ENCODE measurements at places on chromosomes 5 and 9.

DNA sequence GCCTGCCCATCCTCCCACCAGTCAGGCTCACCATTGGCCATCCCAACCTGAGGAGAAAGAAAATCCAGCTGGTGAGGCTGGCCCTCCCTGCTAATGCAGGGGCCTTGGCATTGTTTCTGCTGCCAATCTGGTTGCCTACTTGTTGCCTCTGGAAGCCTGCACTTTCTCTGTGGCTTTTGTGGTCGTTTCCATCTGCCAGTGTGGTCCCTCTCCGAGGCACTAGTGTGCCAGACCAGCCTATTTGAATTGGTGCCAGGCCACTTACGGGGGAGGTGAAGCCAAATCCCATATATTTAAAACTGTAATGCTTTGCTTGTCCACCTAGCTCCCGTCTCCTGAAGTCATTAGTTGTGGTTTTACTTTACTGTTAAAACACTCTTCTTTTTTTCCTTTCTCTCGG is 213.4 kb upstream of the ADAMTSL1 start:
- no peak for DNase-seq

DNA sequence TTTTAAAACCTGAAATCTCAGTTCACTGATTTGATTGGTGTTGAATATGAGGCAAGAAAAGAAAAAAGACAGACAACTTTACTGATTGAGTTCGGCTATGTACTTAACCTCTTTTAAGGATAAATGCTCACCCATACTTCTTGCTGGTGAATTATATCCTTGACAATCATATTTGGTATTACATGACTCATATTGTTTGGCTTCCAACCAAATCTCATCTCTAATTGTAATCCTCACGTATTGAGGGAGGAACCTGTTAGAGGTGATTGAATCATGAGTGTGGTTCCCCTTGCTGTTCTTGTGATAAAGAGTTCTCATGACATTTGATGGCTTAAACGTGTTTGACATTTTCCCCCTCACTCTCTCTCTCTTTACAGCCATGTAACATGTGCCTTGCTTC is 255.6 kb upstream of the IZUMO3 start:
- no peak for DNase-seq

DNA sequence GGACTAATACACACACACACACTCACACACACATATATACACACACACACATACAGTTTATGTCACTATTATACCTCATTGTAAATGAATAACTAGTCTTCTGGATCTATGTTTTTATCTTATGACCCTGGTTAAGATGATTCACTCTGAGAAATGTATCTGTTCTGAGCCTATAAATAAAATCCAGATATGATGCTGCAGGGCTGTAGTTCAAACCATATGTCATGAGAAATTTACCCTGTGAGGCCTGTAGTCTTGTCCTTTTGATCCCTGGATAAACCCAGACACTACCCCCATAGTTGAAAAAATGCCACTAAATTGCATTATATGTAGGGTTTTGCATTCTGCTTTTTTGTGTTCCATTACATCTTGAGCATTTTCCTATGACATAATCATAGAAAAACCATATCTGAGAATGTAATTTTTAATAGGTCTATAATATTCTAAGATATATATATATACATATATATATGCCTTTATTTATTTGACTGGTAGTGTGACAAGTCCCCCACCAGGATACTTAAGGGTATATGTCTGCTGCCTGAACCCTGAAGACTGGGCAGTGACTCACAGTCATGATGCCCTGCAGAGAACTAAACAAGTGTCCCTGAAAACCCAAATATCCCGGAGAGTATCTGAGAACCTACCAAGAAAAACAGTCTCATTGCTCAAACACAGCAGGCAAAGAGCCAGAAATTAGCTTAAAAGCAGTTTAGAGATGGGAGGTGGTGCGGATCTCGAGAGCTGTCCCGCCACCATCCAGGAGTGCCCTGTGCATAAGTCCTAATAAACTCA is 18.4 kb upstream of the ALDOB start:
- no peak for DNase-seq

GRCh38 chr5:18152671-18153070 is 518.4 kb downstream of the TAF11L14 start:
- no peak for DNase-seq

GRCh38 chr5:32473072-32473471 is 28.5 kb upstream of the ZFR start:
- no peak for DNase-seq

GRCh38 chr9:80004714-80005113 is 432.9 kb downstream of the TLE4 start:
- no peak for DNase-seq

- no peak for DNase-seq
These were observed 36.8 kb upstream of the TEX48 start for GRCh38 chr9:114718801-114719221.

DNA sequence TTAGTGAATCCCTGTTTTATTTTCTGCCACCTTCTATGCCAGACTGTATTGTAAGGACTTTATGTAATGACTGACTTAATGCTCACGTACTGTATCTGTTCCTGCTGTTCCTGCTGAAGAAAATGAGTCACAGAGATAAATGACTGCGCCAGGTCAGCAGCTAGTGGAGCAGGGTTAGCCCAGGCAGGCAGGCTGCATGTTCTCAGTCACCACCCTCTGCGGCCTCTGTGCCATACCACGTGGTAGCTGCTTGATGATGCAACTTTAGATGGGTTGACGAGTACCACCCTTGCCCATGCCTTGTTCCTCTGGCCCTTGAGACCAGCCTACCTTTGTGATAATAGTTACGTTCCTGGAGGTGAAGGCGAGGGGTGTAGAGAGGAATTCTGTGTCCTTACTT is 161.9 kb downstream of the TRIO start:
- peak; percentile 25 for DNase-seq

- DNase-seq, result no peak
These were observed 40.0 kb downstream of the CMYA5 start for GRCh38 chr5:79729679-79730078.

DNA sequence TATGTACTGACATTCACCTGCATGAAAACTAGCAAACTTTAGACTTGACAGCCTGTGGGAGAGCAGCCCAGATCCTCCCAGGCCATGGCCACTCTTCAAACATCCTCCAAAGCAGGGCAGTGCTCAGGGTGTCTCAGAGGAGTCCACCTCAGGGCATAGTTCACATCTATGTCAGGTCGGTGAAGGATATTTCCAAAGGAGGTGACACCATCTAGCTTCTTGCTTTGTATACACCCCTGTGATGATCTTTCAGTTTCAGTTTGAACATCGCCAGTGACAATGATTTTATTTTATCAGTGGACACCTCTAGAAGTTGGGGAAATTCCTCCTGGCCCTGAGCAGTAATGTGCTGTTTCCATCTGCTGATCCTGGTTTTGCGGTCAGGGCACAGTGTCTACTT is 20.1 kb downstream of the CDK20 start:
- no peak for DNase-seq

- no peak for DNase-seq
These were observed 482.7 kb upstream of the CD180 start for GRCh38 chr5:67679184-67679841.

- DNase-seq, result no peak
These were observed 1.8 kb upstream of the CKS2 start for GRCh38 chr9:89309166-89309565.

DNA sequence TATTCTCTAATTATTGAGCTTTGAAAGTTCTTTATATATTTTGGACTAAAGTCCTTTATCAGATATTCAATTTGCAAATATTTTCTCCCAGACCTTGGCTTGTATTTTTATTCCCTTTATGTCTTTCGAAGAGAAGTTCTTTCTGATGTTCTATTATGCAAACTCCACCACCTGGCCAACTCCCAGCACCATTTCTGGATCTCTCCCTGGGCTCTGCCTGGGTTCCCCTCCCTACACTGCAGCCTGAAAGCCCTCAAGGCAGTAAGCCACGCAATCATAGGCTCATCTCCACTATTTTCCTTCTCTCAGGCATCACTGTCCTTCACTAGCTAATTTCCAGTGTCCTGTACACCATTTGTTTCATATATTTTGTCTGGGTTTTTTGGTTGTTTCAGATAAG is 76.1 kb downstream of the GRAMD2B start:
- DNase-seq, result no peak

DNA sequence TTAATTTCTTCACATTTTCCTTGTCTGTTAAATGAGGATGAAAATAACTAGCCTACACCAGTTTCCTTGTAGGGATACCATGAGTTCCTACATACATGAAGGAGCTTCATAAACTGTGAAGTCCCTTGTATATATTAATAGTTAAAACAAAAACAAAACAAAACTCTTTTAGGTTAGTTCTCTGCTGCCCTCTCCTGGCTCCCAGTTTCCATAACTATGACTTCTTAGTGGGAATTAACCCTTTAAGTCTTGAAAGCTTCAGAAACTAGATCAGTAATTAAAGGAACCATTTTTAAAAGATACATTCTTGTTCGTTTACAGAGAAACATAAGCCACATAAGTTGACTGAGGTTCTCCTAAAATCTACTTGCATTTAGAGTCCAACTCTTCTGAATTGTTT is 500.0 kb upstream of the C9orf72 start:
- DNase-seq, result peak; percentile 38

DNA sequence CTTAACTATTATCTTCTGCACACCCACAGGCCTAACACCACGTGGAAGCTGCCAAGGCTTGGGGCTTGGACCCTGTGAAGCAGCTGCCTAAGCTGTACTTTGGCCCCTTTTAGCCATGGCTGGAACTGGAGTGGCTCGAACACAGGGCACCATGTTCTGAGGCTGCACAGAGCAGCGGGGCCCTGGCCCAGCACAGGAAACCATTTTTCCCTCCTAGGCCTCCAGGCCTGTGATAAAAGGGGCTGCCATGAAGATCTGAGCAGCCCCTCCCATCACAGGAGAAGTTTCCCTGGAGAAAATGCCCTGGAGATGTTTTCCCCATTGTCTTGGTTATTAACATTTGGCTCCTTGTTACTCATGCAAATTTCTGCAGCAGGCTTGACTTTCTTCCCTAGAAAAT is 126.3 kb downstream of the MELK start:
- DNase-seq, result no peak

GRCh38 chr9:100431886-100432285 is 4.9 kb downstream of the MSANTD3 start:
- no peak for DNase-seq

- no peak for DNase-seq
These were observed 94.1 kb downstream of the RXRA start for GRCh38 chr9:134420281-134420845.

DNA sequence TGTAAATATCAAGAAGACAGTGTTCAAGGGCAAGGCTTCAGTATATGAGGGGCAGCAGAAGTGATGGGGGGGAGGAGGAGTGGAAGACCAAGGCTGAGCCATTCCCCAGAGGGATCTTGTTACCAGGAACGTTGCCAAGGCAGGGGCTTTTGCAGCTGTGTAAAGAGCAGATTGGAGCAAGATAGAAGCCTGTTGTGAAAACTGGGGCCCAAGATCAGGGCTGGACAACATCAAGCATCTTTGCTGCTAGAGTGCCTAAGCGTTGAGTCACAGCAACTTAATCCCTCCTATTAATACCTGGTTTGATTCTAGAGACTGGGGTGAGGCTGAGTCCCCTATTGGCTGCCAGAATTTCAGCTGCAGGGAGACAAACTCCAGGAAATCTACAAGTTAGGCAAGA is 18.4 kb upstream of the ERCC6L2 start:
- DNase-seq, result no peak

- no peak for DNase-seq
These were observed 23.4 kb upstream of the RUFY1 start for GRCh38 chr5:179526978-179527377.

GRCh38 chr5:149605998-149606724 is 24.9 kb downstream of the ARHGEF37 start:
- DNase-seq, result peak; percentile 98

GRCh38 chr5:77806213-77806843 is 30.2 kb upstream of the TBCA start:
- peak; percentile 5 for DNase-seq

DNA sequence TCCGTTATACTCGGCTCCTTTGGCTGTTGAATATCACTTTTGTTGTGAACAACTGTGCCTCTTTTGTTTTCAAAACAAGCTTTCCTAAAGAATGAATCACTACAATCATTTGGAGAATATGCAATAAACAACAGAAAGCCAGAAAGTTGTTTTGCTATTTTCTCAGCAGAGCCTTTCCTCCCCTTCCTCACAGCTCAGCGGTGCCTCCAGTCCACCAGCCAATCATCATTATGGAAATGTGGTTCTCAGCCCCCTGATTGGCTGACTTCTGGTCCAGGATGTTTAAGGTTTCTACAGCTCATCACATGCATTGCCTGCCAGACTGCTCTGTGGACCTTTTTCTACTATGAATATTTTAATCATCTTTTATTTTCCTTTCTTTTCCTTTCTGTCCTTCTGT is 9.1 kb upstream of the ZNF608 start:
- no peak for DNase-seq

DNA sequence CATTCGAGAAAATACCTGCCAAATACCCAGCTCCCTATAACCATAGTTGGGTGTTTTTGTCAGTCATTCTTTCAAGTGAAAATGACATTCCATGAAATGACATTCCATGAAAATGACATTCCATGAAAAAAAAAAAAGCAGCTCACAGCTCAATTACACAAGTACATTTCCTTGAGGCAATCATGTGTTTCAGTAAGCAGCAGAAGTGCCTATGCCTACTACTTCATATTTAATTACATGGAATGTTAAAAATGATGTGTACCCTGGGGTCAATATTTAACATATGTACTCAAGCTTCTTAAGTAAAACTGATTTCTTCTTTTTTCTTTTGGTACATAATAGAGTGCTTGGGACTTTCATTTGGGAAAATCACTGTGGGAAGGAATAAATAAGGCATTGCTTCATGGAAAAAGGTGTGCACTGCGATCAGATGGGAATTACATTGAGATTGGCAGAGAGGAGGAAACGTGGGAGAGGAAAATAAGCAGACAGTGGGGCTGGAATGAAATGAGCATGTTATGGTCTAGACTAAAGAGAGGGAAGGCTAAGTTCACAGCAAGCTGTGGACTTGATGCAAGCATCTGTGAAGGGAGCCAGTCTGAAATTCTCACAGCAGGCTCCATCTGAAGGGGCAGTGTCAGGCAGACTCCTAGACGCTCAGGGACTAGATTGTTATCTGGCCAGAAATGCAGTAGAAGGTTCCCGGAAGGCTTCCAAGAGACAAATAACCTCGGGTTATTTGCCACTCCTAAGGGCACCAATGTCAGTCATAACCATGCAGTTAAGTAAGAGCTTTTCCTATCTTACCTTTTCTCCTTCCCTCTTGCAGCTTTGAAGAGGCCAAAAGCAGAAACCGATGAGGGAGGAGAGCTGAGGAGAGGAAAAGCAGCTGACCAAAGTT is 15.2 kb upstream of the SPATA9 start:
- no peak for DNase-seq

DNA sequence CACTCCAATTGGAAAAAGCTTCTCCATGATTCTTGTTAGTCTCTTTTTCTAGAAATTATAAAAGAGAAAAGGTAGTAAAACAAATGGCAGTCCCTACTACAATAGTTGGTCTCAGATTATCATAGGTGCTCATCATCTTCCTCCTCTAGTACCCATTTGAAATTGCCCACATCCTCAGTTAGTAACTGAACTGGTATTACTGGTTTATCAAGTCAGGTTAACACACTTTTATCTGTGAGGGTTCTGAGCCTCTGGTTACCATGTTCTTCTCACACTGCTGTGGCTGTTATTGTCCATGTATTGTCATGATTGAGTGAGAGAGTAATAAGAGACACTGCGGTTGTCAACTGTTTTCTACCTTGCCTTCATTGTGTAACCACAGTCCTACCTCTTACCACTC is 901.7 kb downstream of the TLE1 start:
- DNase-seq, result no peak
